Stimulated activated CD4-positive, alpha-beta T cell treated with anti-CD3 and anti-CD28 coated beads, Interleukin-1b, Interleukin-23, amount 100 ng/mL, for 24 hours (primary cell): ENCODE measurements at places on chromosomes 3 and 15.

GRCh38 chr3:41198526-41198925 lies 779 bp upstream of the CTNNB1 start:
- no peak for DNase-seq

DNA sequence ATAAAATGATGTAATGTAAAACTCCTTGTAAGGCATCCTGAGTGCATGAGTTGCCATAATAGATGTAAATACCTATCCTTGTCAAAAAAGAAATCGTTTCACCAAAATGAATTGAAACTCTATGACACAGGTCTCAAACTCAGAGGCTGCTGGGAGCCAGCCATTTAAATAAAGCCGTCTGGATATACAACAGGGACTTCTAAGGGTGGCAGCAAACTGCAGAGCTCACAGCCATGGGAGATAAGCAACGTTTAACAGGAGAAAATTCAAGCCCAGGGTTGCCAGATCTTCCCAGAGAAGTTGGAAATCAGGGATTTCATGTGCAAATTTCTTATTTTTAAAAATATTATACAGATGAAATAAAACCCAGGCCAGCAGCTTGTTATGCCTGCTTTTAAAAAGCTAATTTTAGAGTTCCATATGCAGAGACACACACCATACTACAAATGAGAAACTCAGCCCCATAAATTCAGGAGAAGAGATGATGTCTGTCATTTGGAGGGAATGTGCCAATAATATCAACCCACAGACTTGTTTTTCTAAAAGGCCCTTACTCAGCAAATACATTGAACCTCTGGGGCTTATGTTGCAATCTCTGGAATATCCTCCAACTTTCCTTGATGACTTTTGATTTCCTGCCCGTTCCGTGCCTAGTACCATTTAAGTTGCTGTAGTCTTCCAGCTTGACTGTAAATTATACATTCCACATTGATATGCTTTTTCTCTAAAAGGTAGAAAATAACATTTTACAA lies 75.6 kb downstream of the AQP9 start:
- DNase-seq = no peak

DNA sequence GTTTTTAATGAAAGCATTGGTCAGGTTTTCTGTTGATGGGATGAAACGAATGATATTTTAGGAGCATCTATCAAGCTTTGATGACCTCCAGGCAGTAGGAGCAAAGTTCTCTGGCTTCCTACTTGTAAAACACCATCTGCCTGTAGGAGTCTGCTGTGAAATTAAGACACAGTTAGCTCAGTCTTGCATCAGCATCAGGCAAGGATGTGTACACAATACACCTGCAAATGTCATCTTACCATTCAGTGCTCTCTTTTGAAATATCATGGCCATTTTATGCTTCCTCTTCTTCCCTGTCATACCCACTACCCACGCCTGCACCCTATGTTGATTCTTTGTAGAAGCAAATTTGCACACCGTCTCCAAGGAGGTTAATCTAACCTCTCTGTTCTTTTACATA lies 38.2 kb downstream of the B3GALNT1 start:
- DNase-seq = no peak

DNA sequence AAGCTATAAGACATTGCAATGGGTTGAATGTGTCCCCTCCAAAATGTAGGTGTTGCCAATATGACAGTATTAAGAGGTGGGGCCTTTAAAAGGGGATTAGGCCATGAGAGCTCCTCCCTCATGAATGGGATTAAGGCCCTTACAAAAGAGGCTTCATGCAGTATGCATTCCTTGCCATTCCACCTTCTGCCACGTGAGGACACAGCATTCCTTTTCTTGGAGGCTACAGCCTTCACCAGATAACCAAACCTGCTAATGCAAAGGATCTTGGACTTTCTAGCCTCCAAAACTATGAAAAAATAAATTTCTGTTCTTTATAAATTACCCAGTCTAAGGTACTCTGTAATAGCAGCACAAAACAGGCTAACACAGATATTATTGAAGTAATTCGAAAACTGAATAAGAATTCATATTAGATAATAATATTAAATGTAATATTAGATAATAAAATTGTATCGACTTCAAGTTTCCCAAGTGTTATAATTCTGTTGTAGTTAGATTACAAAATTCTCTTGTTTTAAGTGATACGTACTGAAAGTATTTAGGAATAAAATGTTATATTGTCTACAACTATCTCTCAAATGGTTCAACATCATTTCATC lies 29.4 kb upstream of the ATP8B4 start:
- no peak for DNase-seq

GRCh38 chr3:172355836-172356235 lies 92.4 kb downstream of the GHSR start:
- DNase-seq = no peak

- no peak for DNase-seq
These were observed 107.8 kb downstream of the ZIC4 start for GRCh38 chr3:147298511-147298982.

DNA sequence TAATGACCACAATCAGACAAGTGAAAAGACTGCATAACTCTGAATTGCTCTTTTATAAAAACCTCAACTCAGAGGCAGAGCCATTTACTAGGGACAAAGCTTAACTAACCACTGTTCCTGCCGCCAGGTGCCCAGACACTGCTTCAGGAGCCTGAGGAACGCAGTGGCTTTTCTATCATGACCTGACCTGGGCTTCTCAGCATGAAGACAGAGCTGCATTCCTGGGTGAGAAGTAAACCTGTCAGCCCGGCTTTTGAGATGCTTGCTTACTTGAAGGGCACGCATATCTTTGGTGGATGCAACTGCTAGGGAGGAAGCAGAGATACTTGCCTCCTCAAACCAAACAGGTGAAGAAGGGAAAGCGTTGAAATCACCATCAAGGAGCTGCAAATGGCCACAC lies 7.9 kb downstream of the LRRC31 start:
- DNase-seq = no peak

DNA sequence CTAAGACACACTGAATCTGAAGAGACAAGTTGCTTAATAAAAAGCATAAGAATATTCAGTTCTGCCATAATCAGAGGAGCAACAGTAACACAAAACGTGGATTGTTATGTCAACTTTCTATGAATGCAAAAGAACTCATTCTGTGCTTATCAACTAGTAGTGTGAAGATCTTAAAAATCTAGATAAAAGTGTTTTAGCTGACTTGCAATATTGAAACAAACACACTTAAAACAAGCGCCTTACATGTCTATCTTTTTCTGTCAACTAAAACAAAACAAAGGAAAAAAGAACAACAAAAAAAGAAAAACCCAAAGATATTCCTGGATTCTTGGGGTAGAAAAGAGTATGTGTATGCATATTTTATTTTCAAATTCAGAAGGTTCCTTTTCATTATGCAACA lies 37.7 kb downstream of the TASOR start:
- no peak for DNase-seq

- no peak for DNase-seq
These were observed 144.0 kb upstream of the PDZRN3 start for GRCh38 chr3:73768524-73769308.

DNA sequence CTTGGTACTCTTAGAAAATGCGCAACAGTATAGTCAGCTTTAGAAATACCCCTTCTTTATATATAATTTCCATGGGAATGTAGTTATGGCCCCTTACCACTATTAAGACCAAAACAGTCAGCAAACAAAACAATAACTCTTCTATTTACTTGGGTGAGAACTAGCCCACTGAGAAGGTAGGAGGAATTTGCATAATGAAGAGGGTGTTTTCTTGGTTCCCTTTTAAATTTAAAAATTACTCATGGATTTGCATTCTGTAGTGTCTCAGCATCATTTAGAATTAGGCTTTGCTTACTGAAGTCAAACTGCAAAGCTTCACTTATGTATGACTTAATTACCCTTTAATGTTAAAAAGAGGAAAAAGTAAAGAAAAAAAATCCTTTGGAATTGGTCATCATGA lies 350.8 kb downstream of the PTPRG start:
- DNase-seq = no peak

GRCh38 chr3:122514123-122515019 lies at the start of gene KPNA1:
KPNA1 (minus strand) TSS chr3:122514939; CDS start chr3:122496565, 18,374 bp downstream.
- DNase-seq = peak; percentile 82

DNA sequence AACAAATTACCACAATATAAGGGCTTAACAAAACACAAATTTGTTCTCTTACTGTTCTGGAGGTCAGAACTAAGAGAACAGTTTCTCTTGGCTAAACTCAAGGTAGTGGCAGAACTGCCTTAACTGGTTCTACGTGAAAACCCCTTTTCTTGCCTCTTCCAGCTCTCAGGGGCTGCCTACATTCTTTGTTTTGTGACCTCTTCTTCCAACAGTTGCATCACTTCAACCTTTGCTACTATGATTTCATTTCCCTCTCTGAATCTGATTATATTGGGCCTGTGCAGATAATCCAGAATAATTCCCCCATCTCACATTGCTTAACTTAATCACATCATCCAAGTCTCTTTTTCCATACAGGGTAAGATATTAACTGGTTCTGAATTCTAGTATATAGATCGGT lies 624.6 kb downstream of the ZPLD1 start:
- no peak for DNase-seq

DNA sequence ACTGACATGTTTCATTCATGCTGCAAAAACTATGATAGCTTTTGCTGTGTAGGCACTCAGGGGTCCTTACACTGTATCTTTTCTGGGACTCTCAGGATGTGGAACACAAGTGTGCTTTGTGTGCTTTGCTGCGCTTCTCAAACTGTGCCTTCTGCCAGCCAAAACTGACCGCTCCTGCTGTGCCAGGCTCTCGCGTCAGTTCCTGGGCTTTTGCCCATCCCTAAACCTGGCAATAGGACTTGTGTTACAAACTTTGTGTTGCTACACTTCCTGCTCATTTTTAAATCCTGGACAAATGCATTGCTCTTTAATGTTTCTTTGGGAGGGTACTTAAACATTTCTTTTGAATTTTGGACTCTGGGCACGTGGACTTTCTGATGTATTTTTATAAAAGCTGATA lies 60.3 kb downstream of the DIPK2A start:
- no peak for DNase-seq

DNA sequence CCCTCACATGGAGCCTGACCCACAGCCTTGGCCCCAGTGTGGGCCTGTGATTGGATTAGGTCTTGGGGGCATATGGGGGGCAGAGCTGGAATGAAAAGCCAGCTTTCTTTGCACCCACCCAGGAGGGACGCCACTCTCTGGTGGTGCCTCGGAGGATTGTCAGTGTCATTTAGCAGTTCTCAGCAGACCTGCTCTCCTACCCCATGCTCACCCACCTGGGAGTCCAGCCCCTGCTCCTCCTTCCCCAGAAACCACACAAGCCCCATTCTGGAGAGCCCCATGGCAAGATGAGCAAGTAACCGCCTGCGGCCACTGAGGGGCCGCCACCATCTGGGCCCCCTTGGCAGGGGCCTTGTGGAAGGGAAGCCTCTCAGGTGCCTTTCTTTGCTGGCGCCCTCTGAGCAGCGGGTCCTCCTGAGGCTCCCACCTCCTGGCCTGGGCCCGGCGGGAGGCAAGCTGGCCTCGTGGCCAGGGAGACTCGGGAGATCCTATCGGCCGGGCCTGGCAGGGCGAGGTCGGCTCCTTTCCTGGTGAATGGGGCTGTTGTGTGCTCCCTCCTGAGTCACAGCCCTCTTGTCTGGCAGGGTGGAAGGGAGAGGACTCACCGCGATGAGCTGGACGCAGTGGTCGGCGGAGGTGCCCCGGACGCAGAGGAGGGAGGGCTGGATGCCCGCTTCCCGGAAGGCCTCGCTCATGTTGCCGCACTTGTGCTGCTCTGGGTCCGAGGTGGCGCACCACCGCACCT lies 2.3 kb downstream of the MELTF start:
- DNase-seq = no peak

DNA sequence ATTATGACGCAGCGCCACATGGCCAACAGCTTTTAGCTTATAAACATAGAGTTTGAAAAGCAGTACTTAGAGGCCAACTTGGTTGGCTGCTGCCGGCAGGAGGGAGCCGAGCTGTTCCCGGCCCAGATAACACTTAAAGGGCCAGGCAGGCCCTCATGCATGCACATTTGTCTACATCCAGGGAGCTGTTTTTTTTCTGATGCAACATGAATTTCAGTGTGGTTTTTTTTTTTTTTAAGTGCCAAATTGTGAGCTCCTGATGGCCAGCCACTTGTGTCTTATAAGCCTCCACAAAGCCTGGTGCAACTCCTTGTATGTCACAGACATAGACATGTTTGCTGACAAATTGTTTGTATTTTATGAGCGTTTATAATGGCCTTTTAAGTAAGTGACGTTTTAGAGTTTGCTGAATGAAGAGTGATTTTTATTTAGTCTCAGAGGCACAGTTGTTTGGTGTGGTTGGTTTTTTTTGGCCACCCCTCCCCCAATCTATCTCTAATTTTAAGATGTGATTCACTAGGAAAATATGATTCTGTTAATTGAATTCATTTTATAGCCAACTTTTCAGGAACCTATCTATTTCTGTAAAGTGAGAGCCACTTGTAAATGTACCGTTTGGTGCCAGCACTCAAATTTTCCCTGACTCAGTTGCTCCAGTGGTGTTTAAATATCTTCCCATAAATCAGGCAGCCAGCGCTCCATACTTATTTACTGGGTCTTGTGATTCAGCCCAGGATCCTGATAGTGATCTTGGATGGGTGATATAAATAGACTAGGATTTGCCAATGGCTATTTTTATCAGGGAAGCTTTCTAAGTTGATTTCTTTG lies 134.3 kb downstream of the VGLL4 start:
- DNase-seq = no peak

DNA sequence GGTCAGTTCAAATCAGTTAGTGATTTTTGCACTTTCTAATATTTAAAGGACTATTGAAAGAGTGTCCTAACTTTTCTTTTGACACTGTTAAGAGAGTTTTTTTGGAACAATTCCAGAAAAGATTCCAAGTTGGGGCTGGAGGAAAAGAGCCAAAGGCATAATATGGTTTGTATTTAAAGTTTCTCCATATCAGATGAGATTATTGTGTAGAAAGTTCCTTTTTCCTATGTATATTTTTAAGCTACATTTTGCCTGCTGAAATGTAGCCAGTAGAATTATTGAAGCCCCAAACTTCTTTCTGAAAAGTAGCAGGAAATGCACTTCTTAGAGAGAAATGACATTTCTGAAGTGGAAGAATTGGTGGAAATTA lies 136.5 kb upstream of the TSC22D2 start:
- DNase-seq = no peak

- no peak for DNase-seq
These were observed 29.1 kb downstream of the PRR20G start for GRCh38 chr3:127258733-127259132.

GRCh38 chr15:62083194-62084154 lies 16.7 kb downstream of the C2CD4A start:
- DNase-seq = no peak
